ENCODE measurements at places on chromosomes 6 and 20.

DNA sequence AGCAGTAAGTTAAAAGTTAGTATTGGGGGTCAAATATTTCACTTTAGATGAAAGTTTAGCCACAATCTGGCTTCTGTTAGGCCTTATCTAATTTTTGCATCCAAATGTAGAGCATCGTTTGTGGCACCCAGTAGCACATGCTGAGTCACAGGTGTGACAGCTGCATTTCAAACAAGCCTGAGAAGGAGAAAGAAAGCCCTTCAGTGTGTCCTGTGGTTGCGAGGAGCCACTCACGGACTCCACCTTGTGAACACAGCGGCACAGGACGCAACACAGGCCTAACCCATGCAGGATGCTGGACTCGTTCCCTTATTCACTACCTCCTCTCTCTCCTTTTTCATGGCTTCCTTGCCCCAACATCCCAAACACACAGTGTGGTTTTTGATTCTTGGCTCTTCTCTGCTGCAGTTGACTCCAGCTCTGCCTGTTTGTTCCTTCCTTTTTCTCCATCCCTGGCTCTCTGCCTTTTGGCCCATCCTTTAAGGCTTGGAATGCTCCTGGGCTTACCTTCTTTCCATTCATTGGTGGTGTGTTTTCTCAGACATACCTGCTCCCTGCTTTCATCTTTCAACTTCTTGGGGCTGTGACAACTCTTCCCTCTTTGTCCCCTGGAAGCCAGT lies 124.2 kb downstream of the SLC16A10 start:
- no peak for DNase-seq

DNA sequence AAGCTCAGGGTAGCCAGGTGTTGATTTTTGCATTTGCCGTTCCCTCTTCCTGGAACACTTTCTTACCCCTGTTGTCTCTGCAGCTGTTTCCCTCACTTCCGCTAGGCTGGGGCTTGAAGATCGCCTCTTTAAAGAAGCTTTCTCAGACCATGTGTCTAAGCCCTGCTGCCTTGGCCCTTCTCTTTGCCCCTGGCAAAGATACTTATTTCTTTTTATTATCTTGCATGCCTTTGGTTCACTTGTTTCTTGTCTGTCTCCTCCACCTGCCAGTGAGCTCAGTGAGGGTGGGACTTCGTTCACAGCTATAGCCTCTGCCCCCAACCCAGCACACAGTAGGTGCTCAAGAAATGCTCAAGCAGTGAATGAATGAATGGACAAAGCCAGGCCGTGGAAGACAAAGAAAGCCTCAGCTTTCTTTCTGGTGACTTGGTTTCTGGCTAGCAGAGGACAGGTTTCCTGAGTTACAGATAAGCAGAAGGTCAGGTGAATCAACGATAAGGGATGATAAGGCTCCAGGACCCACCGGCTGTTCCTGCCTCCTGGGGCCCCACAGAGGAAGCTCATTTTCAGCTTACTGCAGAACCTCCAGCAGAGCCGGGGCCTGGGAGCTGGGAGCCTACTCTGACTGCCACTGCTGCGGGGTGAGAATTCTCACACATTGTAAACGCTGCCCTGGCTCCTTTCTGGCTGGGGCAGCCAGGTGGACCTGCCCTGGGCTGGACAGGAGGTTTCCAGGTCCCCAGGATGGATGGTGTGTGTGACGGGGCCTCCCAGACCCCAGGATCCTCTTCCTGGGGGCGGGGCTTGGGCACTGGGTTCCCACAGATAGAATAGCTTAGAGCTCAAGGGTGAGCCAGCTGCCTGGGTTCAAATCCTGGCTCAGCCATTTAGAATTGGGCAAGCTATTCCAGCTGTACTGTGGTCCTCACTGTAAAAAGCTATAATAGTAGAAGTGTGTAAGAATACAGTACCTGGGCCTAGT lies 29.8 kb downstream of the SNAI1 start:
- DNase-seq: no peak

GRCh38 chr6:167347226-167347625 lies 22.3 kb downstream of the TTLL2 start:
- no peak for DNase-seq

- DNase-seq: no peak
Measured at GRCh38 chr6:118677193-118677592, 25.8 kb upstream of the CEP85L start.

GRCh38 chr20:63942250-63942951 lies 13.8 kb downstream of the UCKL1 start:
- DNase-seq: no peak

GRCh38 chr6:148700741-148701311 lies 46.0 kb upstream of the UST start:
- DNase-seq: no peak

All from activated T-helper 9 cell treated with anti-CD3 and anti-CD28 coated beads, Interleukin-2, amount 50 U/mL, for 16 hours (primary cell).